ENCODE measurements at places on chromosomes 11 and 22. TPM values are rescaled to one million over a fixed set of nuclear protein-coding genes. Genes with fewer than 3 reads are reported as not detected.

PANX3 gene
- not detected for total RNA-seq

DNA sequence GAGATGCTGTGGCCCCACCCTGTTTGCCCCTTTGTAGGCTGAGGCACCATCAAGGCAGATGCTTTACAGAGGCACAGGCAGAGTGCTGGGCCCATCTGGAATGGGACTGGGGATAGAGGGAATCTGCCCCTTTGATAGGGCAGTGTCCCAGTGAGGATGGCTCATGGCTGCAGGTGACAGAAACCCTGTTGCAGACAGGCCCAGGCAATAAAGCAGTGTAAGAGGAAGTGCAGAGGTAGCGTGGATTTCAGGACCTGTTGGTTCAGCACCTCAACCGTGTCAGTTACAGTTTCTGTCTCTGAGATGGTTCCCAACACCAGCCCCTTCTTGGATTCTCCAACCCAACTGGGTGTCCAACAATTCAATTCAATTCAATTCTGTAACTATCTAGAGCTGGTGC lies 25.1 kb downstream of the PRDM11 start:
- no peaks in the 10 kb centered on the region for H3K4me1 ChIP-seq
- no peaks in the 10 kb centered on the region for H3K27me3 ChIP-seq
- H3K27ac ChIP-seq, result no peak overlapping the region
- no peak for DNase-seq

ELFN2 gene
- 0.64 TPM for total RNA-seq

- no peak overlapping the region for H3K4me3 ChIP-seq
- no peak overlapping the region for H3K27ac ChIP-seq
- no peaks in the 10 kb centered on the region for H3K4me1 ChIP-seq
- DNase-seq, result no peak
Observed at GRCh38 chr22:23397613-23398567, 182.2 kb downstream of the IGLL1 start.

TOP3B gene
- 58.5 TPM for total RNA-seq

- no peak for DNase-seq
- no peaks in the 10 kb centered on the region for H3K36me3 ChIP-seq
- no peak overlapping the region for H3K4me3 ChIP-seq
- no peaks in the 10 kb centered on the region for H3K27me3 ChIP-seq
- H3K4me1 ChIP-seq, result no peaks in the 10 kb centered on the region
- no peak overlapping the region for H3K27ac ChIP-seq
Observed at GRCh38 chr22:45923835-45924234, 53.1 kb downstream of the WNT7B start.

DNA sequence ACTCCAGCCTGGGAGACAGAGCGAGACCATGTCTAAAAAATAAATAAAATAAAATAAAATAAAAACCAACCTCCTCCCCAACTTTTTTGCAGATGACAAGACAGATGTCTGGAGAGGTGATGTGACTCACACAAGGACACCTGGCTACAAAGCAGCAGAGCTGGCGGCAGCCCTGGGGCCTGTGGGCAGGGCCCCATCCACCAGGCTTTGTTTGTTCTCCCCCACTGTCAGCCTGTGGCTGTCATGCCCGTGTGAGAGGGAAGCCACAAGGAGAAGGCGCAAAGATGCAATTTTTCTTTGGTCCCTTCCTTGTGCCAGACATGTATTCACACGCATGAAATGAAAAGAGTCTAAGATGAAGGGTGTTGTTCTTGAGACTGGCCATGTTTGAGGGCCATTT lies 16.6 kb downstream of the CD59 start:
- DNase-seq, result no peak
- no peak overlapping the region for H3K4me3 ChIP-seq
- peaks cover 3% of the 10 kb centered on the region for H3K4me1 ChIP-seq
- H3K27ac ChIP-seq, result no peak overlapping the region
- H3K36me3 ChIP-seq, result peaks cover 31% of the 10 kb centered on the region
- H3K27me3 ChIP-seq, result no peaks in the 10 kb centered on the region

DNA sequence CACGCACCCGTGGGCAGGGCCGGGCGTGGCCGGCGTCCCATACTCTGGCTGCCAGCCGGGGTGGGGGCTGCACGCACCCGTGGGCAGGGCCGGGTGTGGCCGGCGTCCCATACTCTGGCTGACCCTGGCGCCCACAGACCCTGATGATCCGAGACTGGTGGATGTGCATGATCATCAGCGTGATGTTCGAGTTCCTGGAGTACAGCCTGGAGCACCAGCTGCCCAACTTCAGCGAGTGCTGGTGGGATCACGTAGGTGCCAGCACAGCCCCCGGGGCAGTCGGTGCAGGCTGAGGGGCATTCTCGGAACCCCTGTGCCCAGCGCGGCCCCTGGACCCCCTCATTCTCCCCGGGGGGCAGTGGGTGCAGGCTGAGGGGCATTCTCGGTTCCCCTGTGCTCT lies 19.0 kb downstream of the RNH1 start:
- H3K27me3 ChIP-seq, result no peaks in the 10 kb centered on the region
- DNase-seq, result no peak
- H3K27ac ChIP-seq, result no peak overlapping the region
- H3K4me1 ChIP-seq, result no peaks in the 10 kb centered on the region
- no peak overlapping the region for H3K4me3 ChIP-seq
- peaks cover 9% of the 10 kb centered on the region for H3K36me3 ChIP-seq

DNA sequence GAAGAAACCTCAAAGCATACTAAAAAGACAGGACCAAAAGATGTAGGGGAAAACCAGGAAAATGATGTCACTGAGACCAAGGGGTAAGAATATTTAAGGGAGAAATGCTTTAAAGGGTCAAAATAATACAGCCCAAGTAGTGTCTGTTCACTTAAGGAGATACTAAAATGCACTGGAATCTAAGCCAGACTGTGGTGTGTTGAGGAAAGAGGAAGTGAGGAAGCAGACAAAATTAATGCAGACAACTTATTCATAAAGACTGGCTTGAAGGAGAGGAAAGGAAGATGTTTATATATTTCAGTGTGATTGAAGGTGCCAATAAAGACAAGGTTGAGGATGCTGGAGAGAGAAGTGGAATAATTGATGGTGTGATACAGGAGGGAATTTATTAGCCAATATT lies 15.7 kb downstream of the ZNF215 start:
- H3K4me3 ChIP-seq, result no peak overlapping the region
- H3K27me3 ChIP-seq, result no peaks in the 10 kb centered on the region
- DNase-seq, result no peak
- peaks cover 21% of the 10 kb centered on the region for H3K36me3 ChIP-seq
- H3K27ac ChIP-seq, result no peak overlapping the region
- H3K4me1 ChIP-seq, result no peaks in the 10 kb centered on the region

MTMR2 gene
- total RNA-seq, result 59.0 TPM

PRG3 gene
- total RNA-seq, result not detected

DNA sequence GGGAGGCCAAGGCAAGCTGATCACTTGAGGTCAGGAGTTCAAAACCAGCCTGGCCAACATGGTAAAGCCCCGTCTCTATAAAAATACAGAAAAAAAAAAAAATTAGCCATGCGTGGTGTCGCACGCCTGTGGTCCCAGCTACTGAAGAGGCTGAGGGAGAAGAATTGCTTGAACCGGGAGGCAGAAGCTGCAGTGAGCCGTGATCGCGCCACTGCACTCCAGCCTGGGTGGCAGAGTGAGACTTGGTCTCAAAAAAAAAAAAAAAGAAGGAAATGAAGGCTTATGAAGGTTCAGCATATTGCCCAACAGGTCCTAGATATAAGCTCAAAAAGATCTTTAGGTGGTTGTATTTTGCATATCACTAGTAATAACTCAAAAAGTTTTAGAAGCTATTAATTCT lies 10.2 kb downstream of the ATL3 start:
- DNase-seq, result no peak
- H3K36me3 ChIP-seq, result peaks cover 19% of the 10 kb centered on the region
- H3K27me3 ChIP-seq, result no peaks in the 10 kb centered on the region
- no peak overlapping the region for H3K4me3 ChIP-seq
- H3K4me1 ChIP-seq, result no peaks in the 10 kb centered on the region

GGT1 gene
- total RNA-seq, result 20.5 TPM

DNA sequence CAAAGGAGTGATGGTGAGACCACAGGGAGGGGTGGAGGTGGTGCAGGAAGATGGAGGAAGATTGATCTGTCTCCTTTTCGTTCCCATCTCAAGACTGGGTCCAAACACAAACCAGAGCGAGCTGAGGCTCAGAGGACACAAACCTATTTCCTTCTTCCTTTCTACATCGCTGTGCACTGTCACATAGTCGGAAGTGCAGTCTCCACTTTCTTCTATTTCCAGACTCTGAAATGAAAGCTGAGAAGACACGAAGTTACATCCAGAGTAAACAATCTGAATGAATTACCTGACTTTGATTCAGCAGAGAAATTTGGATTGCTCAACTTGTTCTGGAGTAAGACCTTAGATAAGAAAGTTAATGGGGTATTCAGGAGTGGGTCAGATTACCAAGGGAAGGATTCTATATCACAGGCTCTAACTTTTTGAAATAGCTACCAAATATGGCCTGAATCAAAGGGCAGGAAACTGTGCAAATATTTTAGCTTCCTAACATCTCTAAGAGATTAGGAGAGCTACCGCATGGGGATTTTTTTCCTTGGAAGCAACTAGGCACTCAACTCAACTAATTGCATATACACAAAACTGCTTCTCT lies 14.4 kb downstream of the OVCH2 start:
- no peaks in the 10 kb centered on the region for H3K27me3 ChIP-seq
- H3K4me3 ChIP-seq, result no peak overlapping the region
- no peak for DNase-seq
- H3K4me1 ChIP-seq, result no peaks in the 10 kb centered on the region

GRCh38 chr11:43914466-43914865 lies 28.0 kb upstream of the C11orf96 start:
- no peaks in the 10 kb centered on the region for H3K27me3 ChIP-seq
- no peaks in the 10 kb centered on the region for H3K4me1 ChIP-seq
- no peak overlapping the region for H3K4me3 ChIP-seq
- H3K36me3 ChIP-seq, result peaks cover 11% of the 10 kb centered on the region

DNA sequence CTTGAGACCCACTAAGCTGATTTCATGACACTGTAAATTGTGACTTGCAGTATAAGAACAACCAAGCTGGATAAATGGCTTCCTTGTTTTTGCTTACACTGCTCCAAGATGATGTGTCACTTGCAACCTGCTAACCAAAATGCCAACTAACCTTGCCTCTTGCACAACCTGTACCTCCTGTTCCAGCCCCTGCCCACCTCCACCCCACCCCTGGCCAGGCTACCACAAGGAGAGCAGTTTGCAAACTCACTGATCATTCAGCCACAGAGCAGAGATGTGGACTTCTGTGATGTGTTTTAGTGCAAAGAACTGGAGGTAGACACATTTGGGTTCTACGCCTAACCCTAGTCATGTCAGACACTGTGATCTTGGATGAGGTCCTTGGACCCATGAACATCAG lies 4.3 kb upstream of the APOL6 start:
- H3K27me3 ChIP-seq, result no peaks in the 10 kb centered on the region
- no peak for DNase-seq
- H3K4me3 ChIP-seq, result no peak overlapping the region
- no peaks in the 10 kb centered on the region for H3K36me3 ChIP-seq

- H3K4me3 ChIP-seq, result no peak overlapping the region
- no peak overlapping the region for H3K27ac ChIP-seq
- DNase-seq, result no peak
- H3K4me1 ChIP-seq, result peaks cover 2% of the 10 kb centered on the region
- peaks cover 10% of the 10 kb centered on the region for H3K36me3 ChIP-seq
- H3K27me3 ChIP-seq, result no peaks in the 10 kb centered on the region
Observed at GRCh38 chr22:29946220-29946619, 63.2 kb downstream of the MTMR3 start.

- peak; percentile 35 for DNase-seq
- no peaks in the 10 kb centered on the region for H3K4me1 ChIP-seq
- no peaks in the 10 kb centered on the region for H3K36me3 ChIP-seq
- peak overlapping the region; percentile 64 for H3K4me3 ChIP-seq
Observed at GRCh38 chr22:30695351-30695851, 727 bp downstream of the OSBP2 start.

MFNG gene
- total RNA-seq, result 2.0 TPM

DNA sequence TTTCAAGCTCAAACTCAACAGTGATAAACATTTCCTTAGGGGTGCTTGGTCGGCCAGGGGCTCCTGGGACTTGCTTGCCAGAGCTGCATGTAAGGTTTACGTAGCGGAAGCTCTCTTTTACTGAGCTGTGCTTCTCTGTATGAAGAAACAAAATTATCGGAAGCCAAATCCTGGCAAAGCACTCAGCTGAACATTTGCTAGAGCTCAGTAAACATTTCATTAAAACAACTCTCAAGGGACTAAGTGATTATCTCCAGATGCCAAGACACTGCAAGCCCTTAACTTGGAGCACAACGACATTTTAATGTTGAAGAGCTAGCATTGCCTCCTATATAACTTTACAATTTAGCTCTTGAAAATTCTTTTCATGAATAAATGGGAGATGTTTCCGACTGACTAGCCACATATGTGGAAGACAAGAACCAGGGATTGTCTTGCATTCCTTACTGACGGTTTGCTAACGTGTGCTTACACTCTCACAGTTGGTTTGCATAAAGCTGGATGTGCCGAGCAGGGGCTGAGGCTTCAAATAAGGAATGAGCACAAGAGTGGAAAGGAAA lies 43.4 kb downstream of the SCUBE2 start:
- no peaks in the 10 kb centered on the region for H3K4me1 ChIP-seq
- H3K4me3 ChIP-seq, result no peak overlapping the region
- H3K36me3 ChIP-seq, result no peaks in the 10 kb centered on the region
- H3K27me3 ChIP-seq, result no peaks in the 10 kb centered on the region
- DNase-seq, result no peak
- no peak overlapping the region for H3K27ac ChIP-seq

- no peaks in the 10 kb centered on the region for H3K27me3 ChIP-seq
- no peak for DNase-seq
- peaks cover 2% of the 10 kb centered on the region for H3K4me1 ChIP-seq
- no peaks in the 10 kb centered on the region for H3K36me3 ChIP-seq
Observed at GRCh38 chr11:107619926-107620325, 29.0 kb downstream of the ELMOD1 start.

- DNase-seq, result no peak
- H3K4me3 ChIP-seq, result no peak overlapping the region
- H3K36me3 ChIP-seq, result no peaks in the 10 kb centered on the region
Observed at GRCh38 chr11:99368583-99368982, 347.8 kb downstream of the CNTN5 start.

ILK gene
- 96.2 TPM for total RNA-seq

DNA sequence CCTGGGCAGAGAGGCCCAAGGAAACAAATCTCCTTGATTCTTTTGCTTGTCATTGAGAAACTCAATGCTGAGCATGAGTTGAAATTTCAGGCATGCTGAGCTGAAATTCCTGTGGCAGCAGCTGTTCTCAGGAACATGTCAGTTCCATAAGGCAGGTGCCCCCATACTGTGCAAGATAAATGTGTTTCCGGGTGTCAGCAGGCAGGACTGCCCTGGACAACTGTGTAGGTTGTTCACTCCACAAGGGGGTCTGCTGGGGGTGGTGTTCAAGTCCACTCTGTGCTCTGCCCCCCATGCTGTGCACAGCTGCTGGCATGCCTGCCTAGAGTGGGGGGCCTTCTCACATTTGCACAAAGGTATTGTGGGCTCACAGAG lies 133.7 kb downstream of the CTTN start:
- no peak overlapping the region for H3K4me3 ChIP-seq
- H3K4me1 ChIP-seq, result peaks cover 11% of the 10 kb centered on the region
- no peak for DNase-seq
- no peak overlapping the region for H3K27ac ChIP-seq
- peaks cover 6% of the 10 kb centered on the region for H3K36me3 ChIP-seq
- H3K27me3 ChIP-seq, result no peaks in the 10 kb centered on the region

SCUBE2 gene
- total RNA-seq, result 1.6 TPM

GRCh38 chr22:37275622-37276021 lies 6.7 kb upstream of the CYTH4 start:
- H3K4me1 ChIP-seq, result no peaks in the 10 kb centered on the region
- no peaks in the 10 kb centered on the region for H3K36me3 ChIP-seq
- H3K4me3 ChIP-seq, result no peak overlapping the region

Measured in H9 (cell line).